ENCODE measurements at places on chromosomes 16 and 17.

DNA sequence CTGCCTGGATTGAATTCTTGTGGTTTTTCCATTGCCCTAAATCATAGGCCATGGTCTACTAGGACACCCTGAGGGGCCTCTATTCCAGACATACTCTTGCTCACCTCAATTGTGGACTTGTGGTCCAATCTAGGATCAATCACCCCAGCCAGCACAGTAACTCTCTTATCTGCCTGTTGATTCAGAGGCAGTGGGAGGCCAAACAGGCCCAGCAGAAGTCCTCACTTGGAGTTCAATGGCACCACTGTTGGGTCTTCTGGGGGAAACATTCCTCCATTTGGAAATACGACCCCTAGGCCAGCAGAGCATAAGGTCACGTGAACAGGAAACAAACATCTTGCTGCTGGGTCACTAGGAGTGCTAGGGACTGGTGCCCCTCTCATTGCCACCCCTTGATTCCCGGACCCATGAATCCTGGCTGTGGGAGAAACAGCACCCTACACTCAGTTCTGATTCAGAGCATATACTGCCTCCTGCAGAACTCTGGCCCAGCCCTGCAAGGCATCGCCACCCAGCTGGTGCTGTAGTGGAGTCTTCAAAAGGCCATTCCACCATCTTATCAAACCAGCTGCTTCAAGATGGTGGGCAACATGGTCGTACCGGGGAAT, 6.8 kb upstream of the NXN start:
- no peak for DNase-seq

- DNase-seq, result no peak
Measured at GRCh38 chr16:85928401-85928820, 29.4 kb downstream of the IRF8 start.

DNA sequence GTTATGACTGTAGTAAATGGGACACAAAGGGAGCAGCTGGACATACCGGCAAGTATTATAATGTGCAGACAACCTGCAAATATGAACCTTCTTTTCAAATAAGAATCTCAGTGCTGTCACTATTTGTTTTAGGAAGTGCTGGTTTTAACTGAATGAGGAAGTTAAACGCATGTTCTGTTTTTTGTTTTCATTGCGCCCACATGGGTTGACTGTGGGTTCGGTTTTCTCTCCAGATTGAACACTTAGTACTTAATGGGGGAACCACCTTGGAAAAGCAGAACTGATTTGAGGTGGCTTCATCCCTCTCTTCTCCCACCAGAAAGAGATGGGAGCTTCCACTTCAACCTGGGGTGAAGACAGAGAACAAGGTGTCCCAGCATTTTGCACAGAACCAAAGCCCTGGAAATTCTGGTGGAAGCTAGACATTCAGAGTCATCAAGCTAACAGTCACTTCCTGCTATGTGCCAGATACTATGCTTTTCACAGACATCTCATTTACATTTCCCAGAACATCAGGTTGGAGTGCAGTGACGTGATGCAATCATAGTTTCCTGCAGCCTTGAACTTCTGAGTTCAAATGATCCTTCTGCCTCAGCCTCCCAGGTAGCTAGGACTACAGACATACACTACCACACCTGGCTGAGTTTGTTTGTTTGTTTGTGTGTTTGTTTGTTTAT, 149.8 kb downstream of the CDH13 start:
- no peak for DNase-seq

DNA sequence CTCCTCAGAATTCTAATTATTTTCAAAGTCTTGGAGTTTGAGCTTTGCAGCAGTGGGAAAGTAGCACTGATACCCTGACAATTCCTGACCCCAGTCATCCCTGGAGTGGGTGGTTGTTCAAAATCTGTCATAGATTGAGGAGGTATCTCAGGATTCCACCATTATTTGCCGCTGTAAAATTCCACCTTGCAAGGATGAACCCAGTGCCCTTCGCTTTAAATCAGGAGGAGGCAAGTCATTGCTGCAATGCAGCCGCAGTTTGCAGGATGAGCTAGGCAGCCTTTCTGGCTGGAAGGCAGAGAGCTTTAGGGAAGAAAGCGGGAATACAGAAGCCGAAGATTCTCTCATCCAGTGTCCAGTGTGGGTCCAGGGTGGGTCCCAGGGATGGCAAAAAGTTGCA, 296.9 kb downstream of the RBFOX1 start:
- no peak for DNase-seq

DNA sequence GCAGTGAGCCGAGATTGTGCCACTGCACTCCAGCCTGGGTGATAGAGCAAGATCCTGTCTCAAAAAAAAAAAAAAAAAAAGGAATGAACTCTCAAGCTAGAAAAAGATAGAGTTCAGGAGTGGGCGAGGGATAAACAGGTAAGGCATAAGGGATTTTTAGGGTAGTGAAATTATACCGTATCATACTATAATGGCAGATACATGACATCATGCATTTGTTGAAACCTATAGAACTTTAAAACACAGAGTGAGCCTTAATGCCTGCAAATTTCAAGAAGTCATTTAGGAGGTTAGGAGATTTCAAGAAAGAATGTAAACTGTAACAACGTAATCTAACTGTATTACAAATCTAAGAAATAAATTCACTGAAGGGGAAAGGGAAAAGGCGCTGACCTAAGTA, 20.4 kb downstream of the SKAP1 start:
- DNase-seq, result no peak

GRCh38 chr17:67044940-67045339, 586 bp downstream of the CACNG1 start:
- no peak for DNase-seq

DNA sequence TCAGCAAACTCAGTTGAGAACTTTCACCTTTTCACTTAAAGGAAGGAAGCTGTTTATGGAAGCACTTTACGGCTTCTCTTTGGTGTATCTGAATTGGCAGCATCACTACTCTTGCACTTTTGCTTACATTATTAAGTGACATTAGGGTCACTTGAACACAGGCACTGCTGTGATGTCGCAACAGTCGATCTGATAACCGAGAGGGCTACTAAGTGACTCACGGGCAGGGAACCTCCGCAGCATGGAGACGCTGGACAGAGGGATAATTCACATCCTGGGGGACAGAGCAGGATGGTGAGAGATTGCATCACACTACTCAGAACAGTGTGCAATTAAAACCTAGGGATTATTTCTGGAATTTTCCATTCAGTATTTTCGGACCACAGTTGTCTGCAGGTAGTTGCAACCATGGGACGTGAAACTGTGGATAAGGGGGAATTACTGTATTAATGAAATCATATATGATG, 56.5 kb downstream of the DNAH2 start:
- no peak for DNase-seq

- DNase-seq, result no peak
Measured at GRCh38 chr17:37683454-37683984, 40.3 kb upstream of the DDX52 start.

GRCh38 chr17:72123530-72124437, 3.0 kb downstream of the SOX9 start:
- no peak for DNase-seq

- DNase-seq, result no peak
Measured at GRCh38 chr17:70588003-70588402, 418.7 kb downstream of the KCNJ2 start.

DNA sequence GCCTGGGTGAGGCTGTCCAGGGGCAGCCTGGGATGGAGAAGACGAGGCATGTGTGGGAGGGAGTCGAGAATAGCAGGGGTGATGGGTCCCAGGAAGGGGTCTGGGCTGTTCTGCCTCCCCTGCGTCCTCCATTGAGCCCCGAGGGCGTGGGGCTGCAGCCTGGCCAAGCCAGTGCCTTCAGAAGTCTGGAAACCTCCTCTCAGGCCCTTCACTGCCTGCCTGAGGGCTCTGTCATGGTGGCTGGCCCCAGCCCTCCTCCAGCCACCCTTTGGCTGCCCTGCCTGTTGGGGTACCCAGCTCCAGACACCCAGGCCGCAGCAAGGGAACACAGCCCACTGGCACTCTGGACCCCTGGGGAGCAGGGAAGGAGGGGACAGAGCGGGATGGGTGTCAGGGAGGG, 27.6 kb downstream of the ENGASE start:
- no peak for DNase-seq

- no peak for DNase-seq
Measured at GRCh38 chr17:62720126-62720850, 87.8 kb downstream of the MARCHF10 start.

DNA sequence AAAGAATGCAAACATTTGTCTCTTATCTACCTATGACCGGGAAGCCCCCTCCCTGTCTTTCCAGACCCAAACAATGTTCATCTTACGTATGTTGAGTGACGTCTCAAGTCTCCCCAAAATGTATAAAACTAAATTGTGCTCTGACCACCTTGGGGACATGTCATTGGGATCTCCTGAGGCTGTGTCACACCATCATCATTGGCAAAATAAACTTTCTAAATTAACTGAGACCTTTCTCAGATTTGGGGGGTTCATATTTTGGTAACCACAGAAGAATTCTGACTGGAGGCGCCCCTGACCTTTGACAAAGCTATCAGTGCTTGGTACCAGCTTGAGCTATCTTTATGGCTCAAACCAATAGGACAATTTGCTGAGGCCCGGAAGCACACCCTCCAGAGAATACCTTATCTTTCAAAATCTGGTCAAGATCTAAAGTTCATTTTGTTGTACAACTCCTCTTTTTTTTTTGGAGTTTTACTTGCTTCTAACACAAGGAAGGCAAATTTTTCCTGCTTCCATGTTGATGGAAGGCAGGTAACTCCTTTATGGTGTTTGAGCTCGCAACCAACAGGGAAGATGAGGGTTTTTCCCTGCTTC, 2.5 kb upstream of the LDHD start:
- no peak for DNase-seq

DNA sequence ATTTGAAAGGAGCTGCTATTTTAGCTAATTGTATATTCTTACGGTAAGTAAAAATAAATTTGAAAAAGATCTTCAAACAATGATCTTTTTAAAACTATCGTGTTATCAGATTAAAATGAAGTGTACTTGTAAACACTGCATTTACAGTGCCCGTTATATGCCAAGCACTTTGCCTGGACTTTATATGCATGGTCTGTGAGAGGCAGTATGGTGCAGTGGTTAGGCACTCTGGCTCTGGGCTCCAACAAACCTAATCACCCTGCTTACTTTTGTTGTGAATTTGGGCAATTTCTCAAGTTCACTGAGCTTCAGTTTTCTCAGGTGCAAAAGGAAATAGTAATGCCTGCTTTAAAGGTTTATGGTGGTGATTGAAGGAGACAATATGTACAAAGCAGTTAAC, 1.4 kb downstream of the PMP22 start:
- no peak for DNase-seq

GRCh38 chr16:58495521-58496331, 4.2 kb upstream of the NDRG4 start:
- DNase-seq, result no peak

GRCh38 chr17:41635121-41636097, 11.0 kb upstream of the KRT17 start:
- no peak for DNase-seq

Data from activated T-cell treated with anti-CD3 and anti-CD28 coated beads, Interleukin-2, amount 50 U/mL, for 48 hours (primary cell).